ENCODE measurements at places on chromosomes 7 and 10.

DNA sequence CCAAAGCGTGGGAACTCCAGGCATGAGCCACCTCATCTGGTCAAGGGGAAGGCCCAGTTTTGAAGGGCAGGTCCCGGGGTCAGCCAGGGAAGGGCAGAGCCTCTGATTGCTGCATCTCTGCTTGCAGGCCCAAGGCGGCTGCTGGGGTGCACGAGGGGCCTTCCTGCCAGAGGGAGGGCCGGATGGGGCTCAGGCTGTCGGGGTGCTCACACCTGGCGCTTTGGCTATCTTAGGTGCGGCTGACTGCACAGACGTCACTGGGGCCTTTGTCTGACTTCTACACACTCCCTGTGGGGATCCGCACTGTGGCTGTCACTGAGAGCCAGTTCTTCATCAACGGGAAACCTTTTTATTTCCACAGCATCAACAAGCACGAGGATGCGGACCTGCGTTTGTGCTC lies 68.7 kb downstream of the ZNF727 start:
- DNase-seq, result no peak

DNA sequence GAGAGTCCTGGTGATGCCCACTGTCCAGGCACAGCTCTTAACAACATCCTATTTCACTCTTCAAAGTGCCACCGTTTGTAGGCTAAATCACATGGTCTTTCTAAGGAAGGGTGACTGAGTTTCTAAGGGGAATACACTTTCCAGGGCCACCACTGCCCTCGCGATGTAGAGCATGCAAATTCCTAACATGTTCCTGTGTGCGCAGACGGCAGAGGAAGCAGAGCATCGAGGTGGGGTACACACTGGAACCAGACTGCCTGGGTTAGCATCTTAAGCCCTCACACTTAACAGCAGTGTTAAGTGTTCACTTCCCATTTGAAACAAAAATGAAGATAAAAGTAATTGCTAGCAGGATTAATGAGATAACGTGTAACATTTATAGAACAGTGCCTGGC lies 3.0 kb downstream of the VOPP1 start:
- peak; percentile 26 for DNase-seq

DNA sequence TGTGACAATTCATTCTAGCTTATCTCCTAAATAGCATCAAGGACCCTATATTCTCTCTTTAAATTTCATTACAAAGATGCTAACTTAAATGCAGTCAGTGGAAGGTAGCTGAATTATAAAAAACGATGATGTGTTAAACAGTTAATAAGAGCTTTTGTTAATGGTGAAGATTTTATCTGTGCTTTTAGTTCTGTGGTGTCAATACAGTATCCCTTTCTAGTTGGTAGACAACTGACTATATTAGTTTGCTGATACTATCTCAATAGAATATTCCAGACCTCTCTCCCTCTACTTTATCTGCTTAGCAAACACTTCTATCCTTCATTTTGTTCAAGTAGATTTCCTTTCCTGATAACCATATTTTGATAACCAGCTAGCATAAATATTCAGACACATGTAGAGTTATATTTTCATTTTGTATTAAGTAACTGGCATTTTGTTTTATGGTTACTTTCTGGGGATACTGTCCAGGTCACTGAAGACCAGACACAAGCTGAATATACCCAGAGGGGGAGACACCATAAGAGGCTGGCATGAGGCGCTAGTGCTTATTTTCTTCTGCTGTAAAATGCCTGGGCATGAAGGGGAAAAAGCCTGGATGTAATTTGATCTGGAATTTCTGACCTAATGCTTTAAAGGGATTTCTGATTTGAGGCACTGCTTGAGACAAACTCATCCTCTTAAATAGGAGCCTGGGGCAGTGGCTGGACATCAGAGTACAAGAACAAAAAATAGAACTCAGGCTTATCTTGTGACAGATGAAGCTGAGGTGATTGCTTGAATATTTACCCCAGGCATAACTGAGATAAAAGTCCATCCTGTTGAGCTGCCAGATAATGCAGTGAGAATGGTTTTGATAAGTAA lies 197.5 kb downstream of the MALRD1 start:
- no peak for DNase-seq

DNA sequence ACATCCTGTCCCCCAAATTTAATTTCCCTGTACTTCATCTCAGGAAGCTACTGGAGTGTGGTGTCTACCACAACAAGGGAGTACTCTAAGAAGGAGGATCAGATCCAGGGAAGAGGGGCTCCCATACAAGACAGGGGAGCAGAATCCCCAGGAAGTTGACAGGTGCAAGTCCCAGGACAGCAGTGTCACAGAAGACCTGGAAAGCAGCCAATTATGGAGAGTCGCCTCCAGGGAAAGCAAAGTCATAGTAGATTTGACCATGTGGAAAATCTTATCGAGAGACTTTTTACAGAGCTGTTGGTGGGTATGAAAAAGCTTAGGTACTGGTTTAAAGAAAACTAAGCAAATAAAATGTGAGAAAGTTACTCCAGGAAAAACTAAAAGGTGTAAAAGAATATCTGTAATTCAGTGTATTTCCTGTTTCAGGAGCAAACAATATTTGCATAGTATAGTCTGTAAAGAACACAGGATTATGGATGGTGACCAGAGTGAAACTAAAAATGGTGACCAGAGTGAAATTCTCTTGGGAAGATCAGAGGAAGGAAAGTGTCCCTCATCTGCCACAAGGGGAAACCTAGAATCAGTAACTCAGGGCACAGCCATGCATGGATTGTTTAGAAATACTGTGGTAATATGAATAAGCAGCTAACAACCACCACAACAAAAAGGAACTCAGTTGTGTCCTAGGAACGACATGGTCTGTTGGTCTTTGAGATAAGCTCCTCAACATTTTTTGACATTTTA lies 44.5 kb downstream of the LANCL2 start:
- DNase-seq, result no peak

DNA sequence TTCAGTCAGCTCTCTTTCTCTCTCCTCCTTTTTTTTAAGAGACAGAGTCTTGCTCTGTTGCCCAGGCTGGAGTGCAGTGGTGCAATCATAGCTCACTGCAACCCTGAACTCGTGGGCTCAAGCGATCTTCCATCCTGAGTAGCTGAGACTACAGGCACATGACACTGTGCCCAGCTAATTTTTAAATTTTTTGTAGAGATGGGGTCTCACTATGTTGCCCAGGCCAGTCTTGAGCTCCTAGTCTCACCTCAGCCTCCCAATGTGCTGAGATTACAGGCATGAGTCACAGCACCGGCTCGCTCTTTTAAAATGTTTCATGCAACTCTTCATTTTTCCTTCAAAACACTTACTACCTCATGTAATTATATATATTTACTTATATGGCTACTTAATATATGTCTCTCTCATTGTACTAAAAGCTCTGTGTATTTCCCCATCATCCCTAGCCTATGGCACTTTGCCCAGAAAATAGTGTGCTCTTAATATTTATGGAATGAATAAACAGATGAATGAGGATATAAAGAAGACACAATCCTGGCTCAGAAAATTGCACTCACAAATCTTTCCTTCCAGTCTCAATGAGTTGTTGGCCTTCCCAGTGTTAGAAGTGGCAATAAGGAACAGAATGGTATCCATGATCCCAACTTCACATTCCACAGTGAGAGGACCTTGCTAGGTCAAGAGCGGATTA lies 33.9 kb downstream of the EBLN1 start:
- DNase-seq, result no peak

DNA sequence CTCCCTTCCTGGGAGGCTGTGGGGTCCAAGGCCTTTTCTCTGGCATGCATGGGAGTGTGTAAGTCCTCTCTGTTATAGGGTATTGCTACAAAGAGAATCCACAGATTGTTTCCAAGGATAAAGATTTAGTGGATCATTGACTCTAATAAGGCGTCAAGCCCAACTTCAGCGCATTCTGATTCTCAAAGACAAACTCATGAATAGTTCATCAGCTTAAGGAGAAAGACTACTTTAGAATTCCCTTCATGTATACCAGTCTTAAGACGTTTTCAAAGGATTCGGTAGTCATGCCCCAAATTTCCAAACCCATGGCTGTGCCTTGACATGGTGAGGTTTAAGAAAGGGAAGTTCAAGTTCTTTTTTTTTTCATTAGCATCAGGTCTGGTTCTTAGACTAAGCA lies 46.6 kb upstream of the ABLIM1 start:
- no peak for DNase-seq

GRCh38 chr7:134024739-134025138 lies 102.4 kb upstream of the LRGUK start:
- no peak for DNase-seq

DNA sequence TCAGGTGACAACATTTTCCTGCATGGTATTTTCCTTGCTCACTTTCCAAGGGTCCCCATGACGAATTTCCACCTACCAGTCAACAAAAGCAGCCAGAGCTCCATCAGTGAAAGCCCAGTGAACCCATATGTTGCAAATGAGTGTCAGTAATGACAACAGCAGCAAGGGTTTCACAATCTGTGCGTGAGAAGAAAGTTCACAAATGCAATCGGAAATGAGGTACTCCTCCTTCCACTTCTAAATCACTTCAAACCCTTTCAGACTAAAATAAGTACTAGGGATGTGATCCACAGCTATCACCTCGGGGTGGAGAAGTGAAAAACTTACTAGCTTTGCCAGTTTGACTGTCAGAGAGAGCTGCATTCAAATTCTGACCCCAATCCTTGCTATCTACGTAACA lies 55.6 kb upstream of the BET1 start:
- DNase-seq, result no peak

DNA sequence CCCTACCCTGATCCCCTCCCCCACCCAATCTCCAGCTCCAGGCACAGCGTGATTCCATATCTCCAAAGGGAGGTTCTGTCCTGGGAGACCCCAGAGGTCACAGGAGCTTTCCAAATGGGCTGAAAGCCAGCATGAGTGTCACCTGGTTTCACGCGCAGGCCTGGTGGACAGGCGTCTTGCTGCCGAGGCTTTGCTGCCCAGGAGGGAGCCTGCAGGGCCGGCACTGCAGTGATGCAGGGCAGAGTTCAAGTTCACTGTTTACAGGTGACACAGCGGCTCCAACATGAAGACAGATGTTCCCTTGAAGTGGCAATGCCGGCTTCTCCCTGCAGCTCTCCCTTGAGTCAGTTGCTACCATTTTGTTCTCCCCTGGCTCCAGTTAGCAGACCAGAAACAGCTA lies 104.3 kb downstream of the TCERG1L start:
- no peak for DNase-seq

- DNase-seq, result no peak
Observed at GRCh38 chr10:3866332-3866731, 81.3 kb upstream of the KLF6 start.

DNA sequence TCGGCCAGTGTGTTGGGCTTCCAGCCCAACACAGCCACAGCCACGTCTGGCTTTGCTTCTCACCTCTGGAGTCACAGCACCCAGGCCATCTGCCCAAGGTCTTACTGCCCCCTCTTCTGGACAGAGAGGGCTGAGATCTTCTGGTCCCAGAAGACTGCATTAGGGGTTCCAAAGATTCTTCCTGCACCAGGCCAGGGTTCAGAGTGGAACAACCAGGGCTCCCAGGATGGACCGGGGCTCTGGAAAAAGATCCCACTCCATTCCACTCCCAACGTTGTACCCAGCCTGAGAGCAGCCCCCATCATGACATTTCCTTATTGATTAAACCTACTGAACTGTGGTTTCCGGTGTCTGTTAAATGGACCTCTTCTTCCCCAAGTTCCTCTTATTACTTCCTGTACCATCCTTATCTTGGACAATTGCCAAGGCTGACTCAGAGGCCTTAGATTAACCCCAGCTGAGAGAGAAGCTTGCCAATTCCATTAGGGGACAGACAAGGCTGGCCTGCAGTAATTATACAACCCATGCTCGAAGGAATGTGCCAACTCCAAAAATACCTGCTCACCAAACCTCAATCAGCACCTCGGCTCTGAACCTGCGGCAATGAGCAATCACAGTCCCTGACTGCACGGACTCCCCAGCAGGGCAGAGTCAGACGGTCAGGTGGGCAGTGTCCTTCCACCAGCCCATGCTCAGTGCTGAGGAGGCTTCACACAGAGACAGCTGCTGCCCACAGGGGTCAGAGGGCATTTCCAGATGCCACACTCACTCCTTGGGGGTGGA lies 47.9 kb upstream of the NPFFR1 start:
- DNase-seq, result peak; percentile 89

GRCh38 chr7:131238347-131238931 lies 89.2 kb upstream of the MKLN1 start:
- DNase-seq, result peak; percentile 76

GRCh38 chr7:34361663-34362250 lies 296.3 kb upstream of the NPSR1 start:
- no peak for DNase-seq

DNA sequence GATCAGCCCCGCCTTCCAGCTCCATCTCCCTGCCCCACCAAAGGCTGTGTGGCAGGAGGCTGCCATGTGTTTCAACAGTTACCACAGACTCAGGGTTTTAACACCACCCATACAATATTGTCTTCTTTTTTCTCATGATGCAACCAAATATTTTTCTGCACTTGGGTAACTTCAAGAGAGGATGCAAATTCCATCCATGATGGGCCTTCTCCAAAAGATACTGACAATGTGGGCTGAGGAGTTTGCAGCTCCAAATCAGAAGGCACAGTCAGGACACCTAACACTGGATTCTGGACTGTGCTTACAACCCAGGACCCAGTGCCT lies 347.9 kb downstream of the GRID1 start:
- DNase-seq, result no peak

- DNase-seq, result no peak
Observed at GRCh38 chr7:14368285-14368684, 378.8 kb upstream of the ETV1 start.

GRCh38 chr7:127770885-127771284 lies 118.9 kb downstream of the SND1 start:
- no peak for DNase-seq
